ENCODE measurements at places on chromosomes 7 and 10.

DNA sequence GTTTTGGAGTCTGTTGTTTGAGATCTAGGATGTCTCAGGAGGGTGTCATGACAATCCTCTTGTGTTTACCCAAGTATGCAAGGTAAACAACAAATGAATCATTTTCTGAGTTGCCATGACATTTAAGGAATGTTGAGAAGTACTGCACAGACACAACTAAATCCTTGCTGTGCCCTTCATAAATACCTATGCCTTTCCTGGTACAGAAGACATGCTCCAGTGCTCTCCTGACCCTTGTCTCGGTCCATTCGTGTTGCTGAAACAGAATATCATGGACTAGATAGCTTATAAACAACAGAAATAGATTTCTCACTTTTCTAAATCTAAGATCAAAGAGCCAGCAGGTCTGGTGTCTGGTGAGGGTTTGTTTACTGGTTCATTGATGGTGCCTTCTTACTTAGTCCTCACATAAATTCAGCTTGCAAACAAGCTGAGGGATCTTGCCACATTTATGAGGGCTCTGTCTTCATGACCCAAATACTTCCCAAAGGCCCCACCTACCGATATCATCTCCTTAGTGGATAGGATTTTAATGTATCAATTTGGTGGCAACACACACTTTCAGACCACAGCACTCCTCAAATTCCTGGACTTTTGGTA lies 341.8 kb upstream of the SEMA3A start:
- DNase-seq: no peak

- DNase-seq: no peak
Observed at GRCh38 chr7:40763319-40764287, 628.8 kb downstream of the SUGCT start.

GRCh38 chr7:138797715-138798320 lies at the start of the genes ATP6V0A4 and TMEM213:
Gene ATP6V0A4, minus strand, starts transcription at chr7:138798196. Its CDS starts 26,949 bp downstream, at chr7:138771247.
Gene TMEM213, plus strand, starts transcription at chr7:138797994. Its CDS starts 111 bp downstream, at chr7:138798105.
- no peak for DNase-seq

GRCh38 chr10:18158773-18159265 lies 18.6 kb downstream of the CACNB2 start:
- DNase-seq: no peak

DNA sequence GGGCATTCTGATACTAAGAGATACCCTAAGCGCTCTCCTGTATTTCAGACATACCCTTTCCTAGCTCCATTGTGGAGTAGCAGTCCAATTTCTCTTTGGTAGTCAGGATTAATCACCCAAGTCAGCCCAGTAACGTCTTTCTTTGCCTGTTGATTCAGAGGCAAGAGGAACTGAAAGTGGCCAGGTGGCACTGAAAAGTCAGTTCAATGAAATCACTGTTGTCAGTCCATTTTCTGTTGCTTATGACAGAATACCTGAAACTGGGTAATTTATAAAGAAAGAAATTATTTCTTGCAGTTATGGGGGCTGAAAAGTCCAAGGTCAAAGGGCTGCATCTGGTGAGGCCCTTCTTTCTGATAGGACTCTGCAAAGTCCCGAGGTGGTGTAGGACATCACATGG lies 40.2 kb downstream of the ANKRD61 start:
- no peak for DNase-seq

DNA sequence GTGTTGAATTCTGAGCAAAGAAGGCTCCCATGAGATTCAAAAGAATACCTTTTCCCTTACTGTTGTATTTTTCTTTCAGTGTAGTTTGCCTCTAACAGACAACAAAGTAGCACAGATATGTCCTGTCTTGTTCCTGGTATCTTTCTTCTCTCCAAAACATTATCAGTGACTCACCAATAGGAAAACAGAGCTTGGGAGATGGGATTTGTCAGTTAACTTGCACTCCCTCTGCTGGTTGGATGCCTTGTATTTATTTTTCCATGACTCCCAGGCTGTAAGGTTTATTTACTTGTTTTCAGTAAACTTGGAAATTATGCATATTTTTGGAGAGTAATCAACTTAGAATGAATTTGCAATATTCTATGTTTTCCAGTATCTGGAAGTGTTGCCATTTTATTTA lies 129.7 kb downstream of the SAMD9 start:
- no peak for DNase-seq

GRCh38 chr10:1874533-1874932 lies 137.2 kb upstream of the ADARB2 start:
- no peak for DNase-seq

- no peak for DNase-seq
Observed at GRCh38 chr7:157690058-157690832, 353.4 kb downstream of the DNAJB6 start.

- DNase-seq: no peak
Observed at GRCh38 chr10:129699722-129700340, 232.8 kb downstream of the MGMT start.

GRCh38 chr10:74329873-74330272 lies 178.9 kb downstream of the ADK start:
- no peak for DNase-seq

- DNase-seq: no peak
Observed at GRCh38 chr10:112221545-112221944, 38.0 kb upstream of the GPAM start.

DNA sequence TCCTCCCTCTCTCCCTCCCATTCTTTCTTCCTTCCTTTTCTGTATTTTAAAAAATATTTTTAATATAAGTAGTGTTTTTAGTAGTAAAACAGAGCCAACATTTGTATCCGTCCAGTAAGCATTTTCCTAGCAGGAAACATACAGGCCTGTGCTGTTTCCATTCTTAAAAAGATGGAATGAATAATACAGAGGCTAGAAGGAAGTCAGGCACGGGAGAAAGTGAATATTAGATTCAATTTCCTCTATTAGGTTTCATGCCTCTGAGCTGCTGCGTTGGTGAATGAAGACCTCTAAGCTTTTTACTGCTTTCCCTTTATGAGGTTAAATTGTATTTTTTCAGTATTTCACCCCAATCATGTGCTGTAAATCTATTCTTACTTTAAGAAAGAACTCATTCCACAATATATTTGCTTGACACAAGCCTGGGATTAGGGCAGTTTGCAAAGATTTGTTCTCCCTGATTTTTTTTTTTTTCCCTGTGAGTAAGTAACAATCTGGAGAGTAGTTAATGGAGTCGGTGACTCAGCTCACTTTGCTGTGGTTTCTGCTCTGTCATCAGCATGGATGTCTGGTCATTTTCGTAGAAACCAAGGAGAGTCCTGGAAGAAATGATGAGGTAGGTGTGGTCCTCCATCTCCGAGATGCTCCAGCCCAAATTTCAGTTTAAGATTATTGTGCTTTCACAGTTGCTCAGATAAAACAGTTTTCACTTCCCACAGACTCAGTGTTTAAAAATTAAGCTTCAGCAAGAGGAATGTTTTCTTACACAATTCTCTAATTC lies 76.1 kb upstream of the PITRM1 start:
- DNase-seq: no peak

DNA sequence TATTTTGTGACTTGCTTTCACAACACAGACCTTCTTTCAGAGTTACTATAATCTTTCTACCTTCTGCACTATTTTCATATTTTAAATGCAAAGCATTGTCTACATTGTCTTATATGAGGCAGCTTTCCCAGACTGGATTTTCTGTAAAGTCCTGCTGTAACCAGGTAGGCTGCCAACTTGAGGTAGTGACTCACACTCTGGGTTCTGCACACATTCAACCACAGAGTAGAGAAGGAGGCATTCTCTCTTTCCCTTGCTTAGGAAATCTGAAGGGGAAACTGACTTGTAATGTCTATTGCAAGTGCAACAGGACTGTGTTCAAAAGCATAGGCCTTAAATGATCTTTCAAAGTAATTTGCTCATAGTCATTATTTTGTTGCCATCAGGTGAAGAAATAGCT lies 461.4 kb downstream of the GRM8 start:
- no peak for DNase-seq

DNA sequence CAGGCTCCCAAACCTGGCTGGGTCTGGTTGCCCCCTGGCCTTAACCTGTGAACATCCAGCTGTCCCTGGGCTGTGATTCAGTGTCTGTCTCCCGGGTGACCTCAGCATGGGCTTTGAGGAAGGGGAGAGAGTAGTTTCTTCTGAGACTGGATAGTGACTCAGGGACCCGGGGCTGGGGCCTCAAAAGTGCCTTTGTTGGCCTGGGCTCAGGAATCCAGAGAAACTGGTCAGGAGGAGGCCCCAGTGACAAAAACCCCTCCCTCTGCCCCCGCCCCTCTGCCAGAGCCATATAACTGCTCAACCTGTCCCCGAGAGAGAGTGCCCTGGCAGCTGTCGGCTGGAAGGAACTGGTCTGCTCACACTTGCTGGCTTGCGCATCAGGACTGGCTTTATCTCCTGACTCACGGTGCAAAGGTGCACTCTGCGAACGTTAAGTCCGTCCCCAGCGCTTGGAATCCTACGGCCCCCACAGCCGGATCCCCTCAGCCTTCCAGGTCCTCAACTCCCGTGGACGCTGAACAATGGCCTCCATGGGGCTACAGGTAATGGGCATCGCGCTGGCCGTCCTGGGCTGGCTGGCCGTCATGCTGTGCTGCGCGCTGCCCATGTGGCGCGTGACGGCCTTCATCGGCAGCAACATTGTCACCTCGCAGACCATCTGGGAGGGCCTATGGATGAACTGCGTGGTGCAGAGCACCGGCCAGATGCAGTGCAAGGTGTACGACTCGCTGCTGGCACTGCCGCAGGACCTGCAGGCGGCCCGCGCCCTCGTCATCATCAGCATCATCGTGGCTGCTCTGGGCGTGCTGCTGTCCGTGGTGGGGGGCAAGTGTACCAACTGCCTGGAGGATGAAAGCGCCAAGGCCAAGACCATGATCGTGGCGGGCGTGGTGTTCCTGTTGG lies at the start of gene CLDN4:
Gene CLDN4 (plus strand): TSS at position 316 of the 903 bp plus-strand sequence. CDS start 206 bp downstream, at position 522.
- no peak for DNase-seq

DNA sequence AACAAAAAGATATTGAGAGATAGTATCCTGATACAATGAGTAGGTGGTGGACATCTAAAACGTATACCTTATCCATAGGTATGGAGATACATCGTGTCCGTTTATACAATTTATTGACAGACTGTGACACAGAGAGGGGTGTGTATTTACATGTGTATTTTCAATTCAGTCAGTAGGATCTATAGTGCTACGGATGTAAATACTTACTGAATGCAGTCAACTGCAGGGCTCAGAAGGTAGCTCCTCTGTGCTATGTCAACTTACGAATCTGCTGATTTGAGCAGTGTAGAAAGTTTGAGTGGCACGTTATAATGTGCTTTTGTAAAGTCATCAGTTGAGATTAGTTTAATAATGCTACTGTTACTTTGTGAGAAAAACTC lies 626 bp downstream of the ZNF804B start:
- no peak for DNase-seq

DNA sequence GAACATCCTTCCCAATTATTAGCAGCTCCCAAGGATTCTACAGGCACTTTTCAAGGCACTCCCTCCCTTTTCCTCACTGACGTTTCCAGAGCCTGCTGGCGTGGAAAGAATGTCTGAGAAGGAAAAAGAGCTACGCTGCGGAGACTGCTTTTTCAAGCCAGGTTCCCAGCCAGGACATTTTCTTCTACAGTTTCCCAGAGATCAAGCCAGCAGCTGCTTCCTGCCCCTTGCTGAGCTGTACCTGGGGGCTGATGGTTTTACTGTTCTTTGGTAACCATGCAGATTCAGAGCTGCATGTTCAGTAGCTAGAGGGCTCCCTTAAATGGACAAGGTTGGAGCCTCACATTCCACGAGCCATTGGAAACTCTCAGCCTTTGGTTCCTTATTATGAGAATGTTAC lies 133.4 kb downstream of the EVX1 start:
- DNase-seq: no peak

DNA sequence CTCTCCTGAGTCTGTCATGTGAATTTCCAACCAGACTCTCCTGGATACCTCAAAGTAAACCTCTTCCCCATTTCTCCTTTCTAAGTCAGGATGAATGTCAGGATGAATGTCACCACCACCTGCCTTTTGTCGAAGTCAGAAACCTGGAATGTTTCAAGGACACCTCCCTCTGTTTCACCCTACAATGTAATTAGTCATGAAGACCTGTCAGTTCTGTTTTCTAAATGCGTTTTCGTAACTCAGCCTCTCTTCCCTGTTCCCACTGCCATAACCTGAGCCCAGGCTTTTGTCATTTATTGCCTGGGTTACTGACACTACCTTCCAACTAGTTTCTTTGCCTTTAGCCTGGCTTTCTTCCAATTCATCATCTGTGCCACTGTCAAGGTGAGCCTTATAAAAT lies 5.5 kb upstream of the STN1 start:
- DNase-seq: no peak

Data from esophagus squamous epithelium (tissue), 5 donors.